Inflammatory macrophage treated with lipopolysaccharide for 4 hours (primary cell): ENCODE measurements at places on chromosomes 11 and 22.

- DNase-seq, result peak; percentile 27
These were observed 667 bp downstream of the DGCR6L start for GRCh38 chr22:20319041-20319744.

- no peak for DNase-seq
These were observed 66.8 kb upstream of the MYOD1 start for GRCh38 chr11:17652556-17652955.

GRCh38 chr11:112050721-112051120, 23.1 kb downstream of the PIH1D2 start:
- DNase-seq, result peak; percentile 77

DNA sequence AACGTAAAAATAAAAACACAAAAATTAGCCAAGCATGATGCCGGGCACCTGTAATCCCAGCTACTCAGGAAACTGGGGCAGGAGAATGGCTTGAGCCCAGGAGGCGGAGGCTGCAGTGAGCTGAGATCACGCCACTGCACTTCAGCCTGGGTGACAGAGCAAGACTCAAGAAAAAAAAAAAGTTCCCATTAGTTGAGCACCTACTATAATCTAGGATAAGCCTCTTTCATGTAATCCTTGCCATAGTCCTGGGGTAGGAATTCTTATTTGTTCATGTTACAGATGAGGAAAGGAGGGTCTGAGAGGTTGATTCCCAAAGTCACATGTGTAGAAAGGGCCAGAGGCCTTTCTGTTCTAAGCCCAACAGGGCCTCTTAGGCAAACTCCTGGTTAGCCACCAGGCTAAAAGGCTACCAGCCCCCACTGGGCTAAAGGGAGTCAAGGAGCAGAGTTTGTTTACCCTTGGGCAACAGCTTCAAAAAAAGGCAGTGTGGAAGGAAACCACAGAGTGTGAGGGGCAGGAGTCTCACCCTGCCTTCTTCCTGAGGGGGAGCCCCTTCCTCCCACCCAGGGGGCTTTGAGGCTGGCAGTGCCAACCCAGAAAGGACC, 21.6 kb upstream of the CSNK1E start:
- no peak for DNase-seq

DNA sequence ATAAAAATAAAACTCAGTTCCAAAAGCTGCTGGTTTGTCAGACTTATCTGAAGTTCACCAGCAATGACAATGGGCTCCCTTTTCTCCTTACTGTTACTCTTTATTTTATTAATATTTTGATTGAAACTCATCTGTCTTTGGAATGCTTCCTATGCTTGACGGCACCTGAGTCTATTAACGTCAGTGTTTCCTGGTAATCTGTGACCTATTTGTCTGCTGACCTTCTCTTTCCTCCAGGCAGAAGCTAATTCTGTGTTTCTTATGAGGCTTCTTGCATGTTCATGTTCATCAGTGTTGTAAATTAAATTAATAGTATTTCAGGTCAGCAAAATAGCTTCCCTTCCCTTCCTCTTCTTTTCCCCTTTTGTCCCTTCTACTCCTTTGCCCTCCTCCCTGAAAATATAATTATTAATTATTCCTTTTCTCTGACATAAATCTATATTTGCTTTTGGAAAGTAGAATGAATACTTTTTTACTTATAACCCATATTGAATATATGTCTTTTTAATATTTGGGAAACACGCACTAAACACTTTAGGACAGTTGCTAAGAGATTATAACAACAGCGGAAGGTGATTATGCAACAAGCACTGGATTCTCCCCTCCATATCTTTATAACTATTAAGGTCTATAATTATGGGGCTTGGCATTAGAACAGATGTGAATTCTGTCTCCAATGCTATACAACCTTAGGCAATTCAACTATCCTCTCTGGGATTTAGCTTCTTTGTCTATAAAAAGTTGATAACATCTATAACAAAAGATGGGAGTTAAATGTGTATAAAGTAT, 32.1 kb upstream of the PCF11 start:
- no peak for DNase-seq

GRCh38 chr11:124276081-124276480, 19.9 kb downstream of the OR8G5 start:
- DNase-seq, result peak; percentile 21

GRCh38 chr11:64926689-64927088, 2.2 kb downstream of the PPP2R5B start:
- DNase-seq, result no peak

DNA sequence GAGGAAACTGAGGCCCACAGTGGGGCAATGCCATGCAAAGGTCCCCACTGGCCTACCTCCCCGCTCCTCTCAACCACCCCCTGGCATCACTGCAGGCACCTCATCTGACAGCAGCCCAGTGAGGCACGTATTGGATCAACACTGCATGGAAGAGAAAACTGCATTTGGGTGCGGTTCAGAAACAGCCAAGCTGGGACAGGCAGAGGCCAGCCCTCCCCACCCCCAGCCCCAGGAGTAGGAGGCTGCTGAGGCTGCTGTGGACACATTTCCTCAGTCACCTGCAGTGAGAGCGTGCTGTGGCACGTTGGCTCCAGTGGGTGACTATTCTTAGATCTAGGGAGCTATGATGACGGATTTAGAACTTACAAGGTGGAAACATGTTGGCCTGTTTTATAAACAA, 63.7 kb downstream of the KCNC1 start:
- no peak for DNase-seq

- DNase-seq, result no peak
These were observed 753 bp downstream of the PTPN5 start for GRCh38 chr11:18790883-18791206.

DNA sequence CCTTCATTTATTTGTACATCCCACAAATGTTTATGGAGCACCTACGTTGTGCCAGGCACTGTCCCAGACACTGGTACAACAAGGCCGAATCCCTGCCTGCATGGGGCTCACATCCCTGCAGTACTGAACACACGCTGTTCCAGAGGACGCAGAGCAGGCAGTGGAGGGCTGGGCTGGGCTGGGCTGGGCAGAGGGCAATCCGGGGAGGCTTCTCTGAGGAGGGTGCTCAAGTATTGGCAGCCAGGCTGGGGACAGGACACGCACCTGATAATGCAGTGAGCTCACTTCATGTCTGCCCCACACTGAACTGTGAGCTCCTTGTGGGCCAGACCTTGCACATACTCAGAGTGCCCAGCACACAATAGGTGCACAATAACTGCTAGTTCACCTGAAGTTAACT, 34.1 kb downstream of the CYTH4 start:
- DNase-seq, result no peak

DNA sequence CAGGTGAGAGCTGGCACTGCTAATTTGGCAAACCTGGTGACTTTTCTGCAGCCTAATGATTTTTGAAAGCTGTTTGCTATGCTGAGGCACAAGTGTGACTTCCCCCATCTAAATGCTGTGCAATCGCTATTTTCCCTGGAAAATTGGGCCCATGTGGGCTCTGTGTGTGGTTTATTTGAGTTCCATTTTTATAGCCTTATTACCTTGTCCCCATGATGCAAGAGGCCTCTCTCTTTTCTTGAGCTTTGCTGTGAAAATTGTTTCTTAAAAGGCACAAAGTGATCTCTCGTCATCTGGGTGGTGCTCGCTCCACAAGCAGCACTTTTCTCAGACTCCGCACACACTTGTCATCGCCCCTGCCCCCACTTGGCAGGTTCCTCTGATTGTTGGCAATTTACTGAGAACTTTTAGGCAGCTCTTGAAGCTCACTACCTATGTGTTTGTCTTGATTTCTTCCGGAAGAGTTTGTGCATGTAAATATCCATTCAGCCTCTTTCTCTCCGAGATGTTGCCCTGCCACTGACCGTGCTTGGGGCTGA, 24.9 kb downstream of the BMAL1 start:
- no peak for DNase-seq

DNA sequence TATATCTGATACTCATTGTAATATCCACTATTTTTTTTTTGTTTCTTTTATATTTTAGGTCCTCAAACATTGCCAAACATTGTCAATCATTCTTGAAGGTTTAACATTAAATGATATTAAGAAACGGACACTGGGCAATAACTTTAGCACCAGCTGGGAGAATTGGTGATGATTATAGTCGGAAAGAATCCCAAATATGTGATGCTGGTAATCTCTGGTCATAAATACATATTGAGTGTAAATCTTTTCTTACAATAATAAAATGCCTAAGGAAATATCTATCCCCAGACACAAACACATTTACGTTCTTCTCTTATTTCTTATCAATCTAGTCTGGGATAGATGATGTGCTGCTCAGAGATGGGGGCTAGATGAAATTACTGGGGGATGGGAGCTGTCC, 25.2 kb downstream of the OR51E2 start:
- no peak for DNase-seq

GRCh38 chr22:37610480-37611129, 2.0 kb downstream of the GGA1 start:
- DNase-seq, result peak; percentile 96

- no peak for DNase-seq
These were observed 1.4 kb downstream of the CORO1B start for GRCh38 chr11:67441731-67442351.

DNA sequence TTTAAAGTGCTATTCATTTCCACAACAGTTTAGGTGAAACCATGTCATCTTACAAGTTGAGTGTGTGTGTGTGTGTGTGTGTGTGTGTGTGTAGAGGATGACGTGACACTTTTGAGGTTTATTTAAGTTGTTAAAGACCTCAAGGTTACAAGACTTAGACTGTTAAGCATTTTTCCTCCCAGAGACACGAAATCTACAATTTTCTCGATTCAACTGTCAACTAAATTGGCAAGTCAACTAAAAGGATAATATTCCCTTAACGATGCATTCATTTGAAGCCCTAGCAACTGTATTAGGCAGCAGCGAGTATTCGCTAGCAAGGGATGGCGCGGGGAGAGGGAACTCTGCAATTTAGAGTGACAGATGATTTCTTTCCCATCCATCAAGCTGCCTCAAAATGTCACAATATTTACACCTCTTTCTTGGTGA, 17.6 kb upstream of the BDNF start:
- DNase-seq, result no peak

- no peak for DNase-seq
These were observed 114.9 kb downstream of the NAV2 start for GRCh38 chr11:19827399-19828135.

- DNase-seq, result no peak
These were observed 38.7 kb downstream of the MRTFA start for GRCh38 chr22:40597526-40598430.

- DNase-seq, result no peak
These were observed 25.7 kb upstream of the CHKA start for GRCh38 chr11:68146704-68147474.

DNA sequence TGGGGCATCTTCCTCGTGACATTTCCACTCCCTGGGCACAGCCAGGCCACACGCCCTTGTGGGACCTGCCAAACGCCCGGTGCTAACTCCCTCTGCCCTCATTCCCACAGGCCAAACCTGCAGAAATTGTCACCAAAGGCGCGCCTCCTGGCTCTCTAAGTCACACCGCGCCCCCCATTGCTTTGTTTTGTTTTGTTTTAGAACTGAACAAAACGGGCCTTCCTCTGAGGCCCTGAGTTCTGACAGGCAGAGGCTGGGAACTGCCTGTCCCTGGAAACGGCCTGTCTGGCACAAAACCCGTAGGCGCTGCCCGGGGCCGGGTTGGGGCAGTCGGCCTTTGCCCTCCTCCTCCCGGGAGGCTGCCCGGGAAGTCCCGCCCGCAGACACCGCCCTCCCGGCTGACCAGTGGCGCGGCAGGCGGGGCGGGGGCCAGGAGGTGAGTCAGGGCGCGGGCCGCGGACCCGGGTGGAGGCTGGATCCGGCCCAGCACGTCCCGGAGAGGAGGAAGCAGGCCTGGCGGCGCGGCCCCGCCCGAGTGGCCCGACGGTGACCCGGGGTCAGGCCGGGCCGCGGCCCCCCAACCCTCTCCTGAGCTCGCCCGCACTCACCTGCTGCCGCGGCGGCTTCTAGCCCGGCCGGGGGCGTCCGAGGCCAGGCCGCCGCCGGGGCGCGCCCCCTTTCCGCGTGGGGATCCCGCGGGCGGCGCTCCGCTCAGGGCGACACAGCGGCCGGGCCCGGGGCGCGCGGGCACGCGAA, 465 bp downstream of the SUN2 start:
- peak; percentile 95 for DNase-seq

DNA sequence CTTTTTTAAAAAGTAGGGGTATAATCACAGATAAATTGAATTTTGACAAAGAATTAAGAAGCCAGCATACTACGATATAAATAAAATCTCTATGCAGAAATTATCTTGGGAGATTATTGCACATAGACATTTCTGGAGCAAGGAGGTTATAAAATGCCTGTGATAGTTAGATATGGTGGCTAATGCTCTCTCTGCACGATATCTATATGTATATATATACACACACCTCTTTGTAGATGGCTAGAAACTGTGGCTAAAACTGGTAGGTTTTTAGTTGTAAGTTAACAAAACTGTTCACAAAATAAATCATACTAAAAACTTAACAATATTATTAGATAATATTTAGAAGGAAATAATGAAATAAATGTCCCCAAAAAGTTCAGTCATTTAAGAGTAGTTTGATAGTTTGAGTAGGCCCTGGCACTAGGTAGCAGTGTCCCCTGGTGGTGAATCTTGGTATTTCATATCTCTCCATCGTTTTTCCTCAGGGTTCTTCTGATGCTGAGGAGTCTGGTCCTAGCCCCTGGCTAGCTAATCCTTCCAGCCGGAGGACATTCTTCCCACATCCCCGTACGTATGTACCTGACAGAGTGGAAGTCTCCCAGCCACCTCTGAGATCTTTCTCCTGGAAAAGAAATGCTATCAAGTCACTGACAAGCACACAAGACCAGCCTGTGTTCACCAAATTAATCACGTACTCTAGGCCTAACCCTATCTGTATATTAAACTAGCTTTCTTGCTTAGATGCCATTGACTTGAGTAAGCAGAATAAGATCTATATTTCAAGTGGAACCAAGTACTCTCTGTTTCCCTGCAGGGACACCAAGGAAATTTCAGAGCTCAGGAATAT, 32.2 kb downstream of the ART5 start:
- DNase-seq, result peak; percentile 47

DNA sequence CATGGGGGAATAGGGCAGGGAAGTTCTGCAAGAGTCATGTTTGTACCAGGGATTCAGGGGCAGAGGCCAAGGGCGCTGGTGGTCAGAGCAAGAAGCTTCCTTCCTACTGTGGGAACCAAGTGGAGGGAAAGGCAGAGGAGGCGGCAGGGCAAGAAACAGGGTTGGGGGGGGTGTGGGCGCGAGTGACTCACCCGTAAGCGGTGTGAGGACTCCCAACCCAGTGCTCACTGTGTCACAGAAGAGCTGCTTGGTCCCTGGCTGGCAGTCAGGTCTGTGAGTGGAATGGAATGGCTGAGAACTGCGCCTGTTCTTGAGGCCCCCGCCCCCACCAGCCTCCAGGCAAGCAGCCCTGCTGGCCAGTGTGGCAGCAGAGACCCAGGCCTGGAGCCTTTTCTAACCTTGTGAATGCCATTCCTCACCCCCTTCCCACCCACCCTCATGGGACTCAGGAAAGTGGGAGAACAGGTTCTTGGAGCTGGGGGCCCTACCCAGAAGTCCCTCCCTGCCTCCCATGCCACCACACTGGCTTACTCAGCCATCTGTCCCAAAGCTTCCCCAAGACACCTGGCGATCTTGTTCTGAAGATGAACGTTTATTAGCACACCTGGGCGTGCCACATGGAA, 4.7 kb downstream of the LRRC10B start:
- no peak for DNase-seq

- no peak for DNase-seq
These were observed 8.7 kb upstream of the TBC1D22A start for GRCh38 chr22:46753761-46754109.
